ENCODE measurements at places on chromosomes 3 and 15.

GRCh38 chr3:126291537-126291936 lies 65.7 kb downstream of the KLF15 start:
- no peak for DNase-seq

- no peak for DNase-seq
Observed at GRCh38 chr3:177110895-177111294, 86.4 kb downstream of the TBL1XR1 start.

DNA sequence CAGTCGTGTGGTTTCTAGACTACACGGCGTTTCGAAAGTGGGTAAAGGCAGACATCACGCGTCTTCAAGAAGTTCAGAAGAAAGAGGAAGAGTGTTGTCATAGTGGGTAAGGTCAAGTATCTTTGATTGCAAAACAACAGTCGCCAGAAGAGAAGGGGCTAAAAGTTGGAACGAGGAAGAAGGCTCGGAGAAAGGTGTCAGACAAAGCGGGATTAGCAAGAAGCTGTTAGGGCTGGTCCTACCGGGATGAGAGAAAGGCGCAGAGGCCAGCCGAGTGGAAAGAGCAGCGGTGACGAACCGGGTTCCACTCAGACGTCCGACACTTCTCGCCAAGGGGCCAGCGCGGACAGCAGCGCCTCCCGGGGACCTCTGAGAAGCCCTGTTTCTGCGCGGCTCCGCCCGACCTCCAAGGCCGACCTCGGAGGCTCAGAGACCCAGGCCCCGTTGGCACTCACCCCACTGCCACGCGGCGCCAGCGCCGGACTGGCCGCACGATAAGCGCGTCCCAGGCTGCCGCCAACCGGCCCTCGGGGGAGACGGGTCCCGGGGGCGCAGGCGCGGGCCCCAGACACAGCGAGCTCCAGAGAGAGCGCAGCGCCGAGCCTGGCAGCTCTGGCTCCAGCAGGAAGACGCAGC lies 436 bp downstream of the ADPGK start:
- peak; percentile 49 for DNase-seq

DNA sequence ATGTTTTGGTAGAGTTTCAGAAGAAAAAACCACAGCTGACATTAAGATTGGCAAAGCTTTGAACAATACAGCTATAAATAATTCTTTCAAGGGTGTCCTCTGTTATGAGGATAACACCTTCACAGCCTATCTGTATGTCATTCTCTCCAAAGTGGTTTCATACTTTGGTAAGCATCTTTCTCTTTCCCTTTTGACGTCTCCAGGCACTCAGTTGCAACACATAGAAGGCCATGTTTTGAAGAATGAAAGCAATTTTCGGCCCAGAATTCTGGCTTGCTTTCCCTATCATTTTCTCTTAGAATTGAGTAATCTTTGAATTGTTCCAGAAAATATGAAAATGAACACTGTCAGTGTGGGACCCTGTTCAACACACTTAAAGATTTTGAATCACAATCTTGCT lies 200.0 kb upstream of the CBLB start:
- no peak for DNase-seq

GRCh38 chr15:66734961-66735908 lies 33.2 kb downstream of the SMAD6 start:
- DNase-seq: no peak

DNA sequence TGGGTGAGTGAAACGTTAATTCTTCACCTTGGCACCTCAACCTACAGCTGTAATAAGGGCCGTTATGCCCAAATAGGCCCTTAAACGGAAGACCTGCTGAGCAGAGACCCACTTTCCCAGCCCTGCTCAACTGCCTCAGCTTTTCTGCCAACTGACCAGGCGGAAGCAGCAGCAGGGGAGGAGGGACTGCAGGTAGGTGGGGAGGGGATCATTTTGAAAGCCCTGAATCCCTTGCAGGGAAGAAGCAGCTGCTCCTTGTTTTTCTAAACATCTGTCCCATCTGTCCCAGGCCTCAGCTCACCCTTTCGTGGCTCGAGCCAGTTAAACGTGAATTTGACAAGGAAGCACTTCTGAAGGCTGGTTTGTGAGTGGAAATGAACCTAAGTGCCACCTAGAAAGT lies 978 bp upstream of the CMC1 start:
- DNase-seq: no peak

GRCh38 chr3:53709256-53709655 lies 137.0 kb downstream of the CHDH start:
- DNase-seq: no peak

- DNase-seq: no peak
Observed at GRCh38 chr3:195704433-195704999, 16.3 kb upstream of the MUC20 start.

DNA sequence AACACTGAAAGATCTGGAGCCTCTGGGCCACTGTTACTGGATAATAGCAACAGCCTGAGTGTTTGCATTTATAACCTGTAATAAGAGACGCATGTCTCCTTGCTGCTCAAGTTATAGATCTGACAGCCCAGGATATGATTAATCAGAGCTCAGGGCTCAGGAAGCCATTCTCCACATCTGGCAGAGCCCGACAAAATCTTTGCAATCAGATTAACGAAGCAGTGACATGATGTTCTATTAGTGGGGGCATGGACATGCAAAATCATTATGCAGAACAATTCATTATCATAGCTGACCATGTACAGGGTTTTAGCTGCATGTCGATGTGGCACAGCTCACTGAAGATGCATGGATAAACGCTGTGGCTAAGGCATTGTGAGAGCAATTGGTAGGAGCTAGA lies 730.3 kb downstream of the ZNF385D start:
- no peak for DNase-seq

- no peak for DNase-seq
Observed at GRCh38 chr15:70556779-70557178, 206.6 kb downstream of the UACA start.

GRCh38 chr3:119716998-119717397 lies 14.2 kb downstream of the CFAP91 start:
- DNase-seq: no peak

GRCh38 chr15:98937413-98938104 lies 70.0 kb downstream of the PGPEP1L start:
- DNase-seq: no peak

GRCh38 chr15:27650244-27650643 lies 448.9 kb downstream of the OCA2 start:
- no peak for DNase-seq

- peak; percentile 1 for DNase-seq
Observed at GRCh38 chr15:87038404-87038803, 958.7 kb downstream of the AGBL1 start.

GRCh38 chr3:130699765-130700164 lies 46.9 kb downstream of the PIK3R4 start:
- no peak for DNase-seq

GRCh38 chr15:73628976-73629797 lies 4.0 kb downstream of the NPTN start:
- no peak for DNase-seq
